Right kidney (tissue), 9 donors: ENCODE measurements at places on chromosomes 6 and 20.

- DNase-seq, result no peak
Measured at GRCh38 chr6:107569473-107569872, 79.6 kb downstream of the SOBP start.

DNA sequence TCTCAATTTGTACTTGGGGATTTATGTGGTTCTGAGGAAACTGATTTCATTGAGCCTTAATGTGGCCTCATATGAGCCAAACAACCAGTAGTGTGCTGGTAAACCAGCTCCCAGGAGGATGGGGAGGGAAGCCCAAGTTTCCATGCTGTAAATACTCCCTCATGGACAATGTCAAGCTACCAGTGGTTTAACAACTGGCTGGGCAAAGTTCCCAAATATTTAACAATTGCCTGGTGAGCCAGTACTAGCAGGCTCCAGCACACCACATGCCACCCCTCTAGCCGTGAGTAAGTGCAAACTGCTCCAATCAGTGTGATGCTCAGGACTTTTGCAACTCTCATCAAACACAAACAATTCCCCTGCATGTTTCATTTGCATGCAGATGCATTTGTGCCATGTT lies 19.2 kb upstream of the CDKN1A start:
- no peak for DNase-seq

- no peak for DNase-seq
Measured at GRCh38 chr6:157861184-157861583, 38.1 kb downstream of the SNX9 start.

- no peak for DNase-seq
Measured at GRCh38 chr6:37774028-37774680, 45.4 kb upstream of the ZFAND3 start.

GRCh38 chr6:14640631-14641030 lies 523.1 kb downstream of the CD83 start:
- no peak for DNase-seq

GRCh38 chr6:70905742-70906141 lies 51.1 kb downstream of the B3GAT2 start:
- no peak for DNase-seq

- DNase-seq, result peak; percentile 80
Measured at GRCh38 chr6:18387061-18387721, at the start of gene RNF144B. TSS of gene RNF144B (plus strand) at chr6:18387350. CDS start at chr6:18399535, 12,185 bp downstream.

GRCh38 chr6:83310046-83310445 lies 116.9 kb downstream of the RWDD2A start:
- no peak for DNase-seq

- DNase-seq, result no peak
Measured at GRCh38 chr20:44296011-44296410, 15.0 kb downstream of the FITM2 start.

DNA sequence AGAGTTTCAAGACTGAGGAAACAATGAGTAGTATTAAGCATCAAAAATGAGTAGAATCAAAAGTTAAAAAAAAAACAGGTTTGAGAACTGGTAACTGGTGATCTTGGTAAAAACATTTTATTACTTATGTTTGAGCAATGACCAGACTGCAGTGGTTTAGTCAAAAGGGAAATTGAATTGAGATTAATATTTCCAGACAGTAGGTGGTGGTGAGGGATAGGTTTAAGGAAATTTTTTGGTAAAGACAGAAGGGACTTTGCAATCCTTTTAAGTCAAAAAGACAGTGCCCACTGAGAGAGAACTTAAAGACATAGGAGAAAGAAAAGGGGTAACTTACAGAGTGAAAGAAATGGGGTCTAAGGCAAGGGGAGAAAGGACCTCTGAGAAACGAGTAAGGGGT lies 156.9 kb downstream of the ASCC3 start:
- DNase-seq, result no peak

- no peak for DNase-seq
Measured at GRCh38 chr6:99614430-99615186, 8.0 kb downstream of the PRDM13 start.

GRCh38 chr20:15700147-15700765 lies 873.0 kb downstream of the KIF16B start:
- DNase-seq, result no peak

- DNase-seq, result no peak
Measured at GRCh38 chr6:17039266-17039665, 62.6 kb upstream of the STMND1 start.

DNA sequence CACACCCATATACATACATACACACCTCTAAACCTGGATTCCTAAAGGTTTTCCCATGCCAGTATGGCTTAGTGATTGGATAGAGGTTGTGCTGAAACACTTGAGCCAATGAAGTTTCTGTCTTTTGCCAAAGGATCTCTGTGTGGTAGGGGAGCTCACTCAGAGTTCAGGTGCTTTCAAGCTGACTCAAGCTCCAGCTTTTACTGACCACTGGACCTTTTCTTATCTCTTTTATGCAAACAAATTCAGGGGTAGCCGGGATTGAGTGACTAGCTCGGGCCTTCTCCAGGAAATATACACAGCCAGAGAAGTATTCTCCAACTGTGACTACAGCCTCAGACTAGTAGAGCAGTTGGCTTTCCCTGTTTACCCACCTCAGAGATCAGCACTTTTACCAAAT lies 21.5 kb upstream of the DSE start:
- no peak for DNase-seq

DNA sequence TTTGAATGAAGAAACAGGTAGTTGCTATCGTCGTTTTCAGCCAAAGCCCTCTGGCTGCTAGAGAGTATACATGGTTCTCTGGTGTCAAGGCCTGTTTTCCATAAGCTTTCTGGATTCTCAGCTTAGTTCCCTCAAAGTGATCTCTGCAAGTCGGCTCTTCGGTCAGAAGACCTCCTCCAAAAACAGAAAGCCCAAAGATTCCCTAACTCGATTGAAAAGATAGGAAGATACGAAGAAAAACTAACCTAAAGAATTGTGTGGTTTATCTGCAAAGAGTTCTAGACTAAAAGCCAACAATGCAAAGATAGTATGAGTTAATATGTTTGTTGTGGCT lies 545 bp upstream of the ASCC3 start:
- no peak for DNase-seq

GRCh38 chr20:25229486-25230165 lies 18.3 kb upstream of the PYGB start:
- no peak for DNase-seq

DNA sequence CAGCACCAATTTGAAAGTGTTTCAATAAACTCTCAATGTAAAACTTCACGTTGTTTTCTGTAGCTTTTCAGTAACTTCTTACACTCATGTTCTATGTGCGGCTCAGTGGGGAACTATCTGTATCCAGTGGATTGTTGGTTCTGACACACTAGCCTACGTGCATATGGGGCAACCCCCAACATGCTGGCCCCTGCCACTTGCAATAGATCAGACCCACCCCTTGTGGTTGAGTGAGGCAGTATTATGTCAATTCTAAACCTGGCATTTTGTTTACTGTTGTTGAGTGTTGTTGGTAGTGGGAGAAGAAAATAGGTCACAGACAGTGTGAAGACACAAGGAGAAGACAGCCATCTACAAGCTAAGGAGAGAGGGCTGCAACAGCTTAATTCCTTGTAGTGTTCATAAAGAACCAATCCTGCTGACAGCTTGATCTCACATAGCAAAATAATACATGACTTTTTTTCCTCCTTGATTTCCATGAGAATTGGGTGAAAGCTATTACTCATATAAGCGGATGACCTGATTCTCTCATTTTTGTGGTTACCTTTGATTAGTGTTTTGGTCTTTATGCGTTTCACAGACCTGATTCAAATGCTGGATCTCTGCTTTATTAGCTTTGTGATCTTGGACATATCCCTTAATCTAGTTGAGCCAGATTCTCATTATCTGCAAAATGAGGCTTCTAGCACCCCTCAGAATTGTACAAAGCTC lies 320.4 kb downstream of the LAMA2 start:
- DNase-seq, result no peak

DNA sequence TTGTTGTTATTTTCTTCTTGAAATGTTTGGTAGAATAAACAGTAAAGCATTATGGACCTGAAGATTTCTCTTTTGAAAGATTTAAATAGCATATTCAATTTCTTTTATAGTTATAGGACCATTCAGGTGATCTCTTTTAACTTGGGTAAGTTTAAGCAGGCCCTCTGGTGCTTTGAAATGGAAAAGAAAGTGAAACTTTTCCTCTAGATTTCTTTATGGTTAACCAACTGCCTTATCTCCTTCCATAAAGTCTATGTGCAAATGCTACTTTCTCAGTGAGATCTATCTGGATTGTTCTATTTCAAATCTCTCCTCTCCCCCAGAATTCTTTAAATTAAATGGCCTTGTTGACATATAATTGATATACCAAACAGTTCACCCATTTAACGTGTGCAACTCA lies 54.0 kb downstream of the PHACTR2 start:
- DNase-seq, result no peak

DNA sequence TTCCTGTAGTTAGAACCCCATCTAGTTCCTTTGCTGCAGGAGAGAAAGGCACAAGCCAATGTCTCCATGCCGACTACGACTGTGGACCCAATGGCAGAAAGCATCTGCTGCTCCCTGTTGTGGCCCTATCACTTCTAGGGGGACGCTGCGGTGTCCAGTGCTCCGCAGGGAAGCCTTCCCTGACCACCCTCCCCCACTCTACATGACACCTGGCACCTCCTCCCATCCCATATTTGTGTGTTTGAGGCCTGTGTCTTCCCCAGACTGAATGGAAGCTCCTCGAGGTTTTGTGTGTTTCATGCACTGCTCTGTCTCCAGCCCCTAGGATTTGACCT lies 159.5 kb downstream of the DTNBP1 start:
- DNase-seq, result no peak

- no peak for DNase-seq
Measured at GRCh38 chr6:116390581-116390980, 19.8 kb downstream of the DSE start.

DNA sequence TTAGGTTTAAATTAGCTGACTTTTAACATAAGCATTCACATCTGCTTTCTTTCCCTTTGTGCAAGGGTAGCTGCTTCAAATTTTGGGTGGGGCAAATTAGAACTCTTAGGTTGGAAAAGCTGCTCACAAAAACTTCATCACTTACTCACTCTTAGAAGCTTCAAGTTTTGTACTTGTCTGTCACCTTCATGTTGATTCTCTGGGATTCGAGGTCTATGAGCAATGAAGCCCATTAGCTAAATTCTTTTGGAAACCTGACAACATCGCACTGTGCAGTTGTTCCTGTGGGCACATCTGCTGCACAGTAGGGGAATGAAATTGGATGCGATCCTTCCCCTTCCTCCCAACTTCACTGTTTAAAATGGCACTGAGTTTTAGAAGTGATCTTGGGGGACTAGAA lies 156.1 kb downstream of the UBE3D start:
- DNase-seq, result no peak

- no peak for DNase-seq
Measured at GRCh38 chr6:109303640-109304283, 78.5 kb downstream of the CD164 start.

- DNase-seq, result no peak
Measured at GRCh38 chr6:144335914-144336313, 50.8 kb downstream of the UTRN start.

DNA sequence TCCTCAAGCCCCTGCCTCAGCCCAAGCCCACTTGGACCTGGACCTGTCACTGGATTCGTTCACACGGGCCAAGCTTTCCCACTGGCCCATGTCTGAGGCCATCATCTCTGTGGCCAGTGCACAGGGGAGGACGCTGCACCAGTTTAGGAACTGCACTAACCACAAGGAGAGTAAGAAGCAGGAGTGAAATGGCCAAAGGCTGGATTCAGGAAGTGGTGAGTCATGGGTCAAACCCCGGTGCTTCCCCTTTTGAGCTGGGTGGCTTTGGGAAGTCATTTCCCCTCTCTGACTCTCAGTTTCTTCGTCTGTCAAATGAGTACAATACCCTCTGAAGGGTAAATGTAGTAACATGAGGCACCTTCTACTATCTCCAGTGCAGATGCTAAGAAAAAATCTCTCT lies 87.9 kb downstream of the CD40 start:
- no peak for DNase-seq

- no peak for DNase-seq
Measured at GRCh38 chr6:105504706-105505105, 101.8 kb upstream of the PREP start.

DNA sequence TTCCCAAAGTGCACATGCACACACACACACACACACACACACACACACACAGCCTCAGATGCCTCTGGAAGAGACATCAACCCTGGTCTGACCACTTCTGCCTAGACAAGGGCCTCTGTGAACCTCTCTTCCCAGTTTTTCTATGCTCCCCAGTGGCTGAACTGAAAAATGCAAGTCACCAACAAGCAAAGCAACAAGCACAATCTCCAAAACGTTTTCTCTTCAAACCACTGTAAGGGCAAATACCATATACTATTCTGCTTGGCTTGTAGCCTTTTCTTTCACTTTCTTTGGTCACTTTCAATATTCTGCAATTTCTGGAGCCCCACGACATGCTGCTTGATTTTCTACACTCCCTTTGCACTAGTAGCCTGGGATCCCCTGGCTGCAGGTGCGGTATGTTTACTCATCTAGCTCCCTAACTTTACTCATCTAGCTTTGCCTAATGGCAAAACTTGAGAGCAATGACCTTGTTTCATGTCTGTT lies 121.4 kb upstream of the DST start:
- no peak for DNase-seq

- no peak for DNase-seq
Measured at GRCh38 chr6:37058084-37058586, 52.7 kb downstream of the FGD2 start.

- no peak for DNase-seq
Measured at GRCh38 chr6:13234130-13234529, 94.2 kb downstream of the TBC1D7 start.

- DNase-seq, result no peak
Measured at GRCh38 chr20:60921022-60921622, 330.9 kb upstream of the CDH4 start.

DNA sequence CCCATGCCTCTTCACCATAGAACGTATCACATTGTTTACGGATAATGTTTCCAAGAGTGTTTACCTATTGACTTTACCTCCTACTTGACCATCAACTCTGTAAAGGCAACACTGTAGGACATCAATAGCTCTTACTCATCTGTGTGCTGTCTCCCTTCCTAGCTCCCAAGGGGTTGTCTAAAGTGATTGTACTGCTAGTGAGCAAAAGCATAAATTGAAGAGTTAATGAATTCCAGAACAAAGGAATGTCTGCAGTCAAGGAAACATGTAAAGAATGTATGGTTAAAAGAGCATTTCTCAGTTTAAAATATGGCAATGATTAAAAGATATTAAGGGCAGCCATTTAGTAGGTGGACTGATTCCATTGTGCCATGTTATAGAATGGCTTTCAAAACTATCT lies 985.4 kb downstream of the TBC1D32 start:
- DNase-seq, result no peak

- no peak for DNase-seq
Measured at GRCh38 chr6:4030669-4031068, 48.3 kb downstream of the FAM217A start.

- DNase-seq, result no peak
Measured at GRCh38 chr20:25541676-25542075, 43.7 kb downstream of the NINL start.
